ENCODE measurements at places on chromosomes 3 and 15.

GRCh38 chr3:142445816-142446254 is 2.0 kb downstream of the XRN1 start:
- DNase-seq: no peak

- peak; percentile 53 for DNase-seq
Observed at GRCh38 chr3:194130807-194131589, 5.0 kb upstream of the HES1 start.

DNA sequence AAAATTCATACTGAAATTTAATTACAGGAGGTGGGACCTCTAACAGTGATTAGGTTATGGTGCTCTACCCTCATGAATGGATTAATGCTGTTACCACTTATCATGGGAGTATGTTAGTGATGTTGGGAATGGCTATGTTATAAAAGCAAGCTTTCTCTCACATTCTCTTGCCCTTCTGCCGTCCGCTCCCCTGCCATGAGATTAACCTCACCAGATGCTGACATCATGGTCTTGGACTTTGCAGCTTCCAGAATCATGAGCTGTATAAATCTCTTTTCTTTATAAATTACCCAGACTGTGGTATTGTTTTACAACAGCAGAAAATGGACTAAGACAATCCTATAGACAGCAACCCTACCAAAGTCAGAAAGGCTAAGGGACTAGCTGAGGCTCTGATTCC is 884.8 kb downstream of the FHIT start:
- no peak for DNase-seq

- no peak for DNase-seq
Observed at GRCh38 chr15:41655716-41656115, 4.5 kb upstream of the MGA start.

GRCh38 chr15:29064731-29065130 is 179.0 kb downstream of the APBA2 start:
- no peak for DNase-seq

DNA sequence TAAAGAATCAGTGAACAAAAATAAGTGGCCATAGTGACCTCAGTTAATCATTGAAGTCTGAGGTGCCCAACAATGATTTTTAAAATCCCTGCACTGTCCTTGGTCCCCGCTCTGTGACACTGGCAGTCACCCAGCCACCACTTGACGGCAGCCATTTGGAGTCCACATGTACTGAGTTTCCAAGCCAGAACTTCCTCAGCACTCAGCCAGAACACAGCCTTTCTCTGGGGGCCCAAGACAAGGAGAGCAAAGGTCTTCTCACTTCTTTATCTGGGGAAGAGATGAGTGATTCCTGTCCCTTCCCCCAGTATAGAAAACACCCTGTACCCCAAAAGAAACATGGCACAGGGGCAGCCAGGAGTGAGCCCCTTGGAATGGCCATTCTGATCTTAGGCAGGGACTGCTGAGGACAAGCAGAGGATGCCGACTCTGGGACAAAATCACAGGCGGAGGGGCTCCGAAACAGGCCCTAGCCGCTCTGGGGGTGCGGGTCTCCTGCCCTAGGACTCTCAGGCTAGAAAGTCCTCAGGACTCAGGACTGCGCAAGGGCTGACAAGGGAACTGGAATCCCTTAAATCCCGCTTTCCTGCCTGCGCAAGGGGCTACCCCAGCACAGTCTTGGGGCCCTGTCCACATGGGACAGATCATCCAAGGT is 12.8 kb downstream of the PAK6 start:
- no peak for DNase-seq

DNA sequence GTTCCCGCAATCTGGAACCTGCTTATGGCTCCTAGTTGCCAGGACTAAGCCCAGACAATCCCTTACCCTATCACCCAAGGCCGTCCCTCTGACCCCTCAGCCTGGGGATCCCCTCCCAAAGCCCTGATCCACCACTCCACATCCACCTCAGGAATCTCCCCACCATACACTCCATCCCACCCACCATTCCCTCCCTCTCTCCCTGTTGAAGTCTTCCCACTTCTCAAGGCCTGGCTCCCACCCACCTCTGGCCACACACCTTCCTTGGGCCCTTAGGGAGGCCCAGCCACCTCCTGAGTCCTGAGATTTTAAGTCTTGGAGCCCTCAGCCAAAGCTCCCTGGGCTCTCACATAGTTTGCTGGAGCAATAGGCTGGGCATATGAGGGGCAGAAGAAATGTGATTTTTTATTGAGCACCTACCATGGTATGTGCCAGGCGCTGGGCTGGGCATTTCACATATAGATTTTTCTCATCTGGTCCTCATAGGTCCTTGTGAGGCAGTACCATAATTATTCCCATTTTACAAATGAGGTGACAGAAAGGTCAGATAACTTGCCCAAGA is 48.1 kb downstream of the HCN4 start:
- DNase-seq: no peak

DNA sequence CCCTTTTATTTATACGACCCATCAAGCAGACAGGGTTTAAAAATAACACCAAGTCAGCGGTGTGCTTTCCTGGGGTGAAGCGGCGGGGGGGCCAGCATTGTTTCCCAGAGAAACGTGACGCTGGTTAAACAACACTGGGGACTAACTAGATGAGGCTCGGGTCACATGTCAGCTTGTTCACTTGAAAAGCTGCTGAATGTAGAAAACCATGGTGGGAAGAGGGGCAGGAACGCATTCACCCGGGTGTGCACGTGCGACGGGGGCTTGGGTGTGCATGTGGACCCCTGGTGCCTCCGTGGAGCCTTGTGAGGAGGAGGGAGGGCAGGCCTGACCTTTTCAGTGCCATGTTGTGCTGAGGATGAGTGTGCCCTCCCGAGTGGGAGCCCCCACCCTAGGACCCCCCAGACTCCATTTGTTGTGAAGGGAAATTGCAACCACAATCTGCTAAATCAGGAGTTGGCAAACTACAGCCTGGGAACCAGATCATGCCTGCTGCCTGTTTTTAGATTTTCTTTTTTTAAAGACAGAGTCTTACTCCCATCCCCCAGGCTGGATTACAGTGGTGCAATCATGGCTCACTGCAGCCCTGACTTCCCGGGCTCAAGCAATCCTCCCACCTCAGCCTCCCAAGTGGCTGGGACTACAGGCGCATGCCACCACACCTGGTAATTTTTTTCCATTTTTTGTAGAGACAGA is 70.4 kb upstream of the CMTM7 start:
- DNase-seq: no peak

DNA sequence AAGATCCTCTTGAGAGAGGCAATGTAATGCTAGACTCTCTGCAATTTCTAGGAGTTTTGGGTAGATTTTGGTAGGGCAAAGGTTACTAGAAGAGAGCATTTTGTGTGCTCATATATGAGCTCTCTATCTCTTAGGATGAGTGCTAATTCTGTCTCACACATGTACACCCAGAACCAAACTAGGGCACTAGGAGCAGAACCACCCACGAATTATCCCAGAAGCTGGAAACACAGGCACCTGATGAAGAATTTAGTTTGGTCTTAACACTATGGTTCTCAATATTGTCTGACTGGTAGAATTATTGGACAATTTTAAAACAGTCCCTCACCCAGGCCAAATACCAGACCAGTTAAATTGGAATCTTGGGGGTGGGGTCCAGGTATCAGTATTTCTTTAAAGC is 94.8 kb downstream of the PRICKLE2 start:
- DNase-seq: no peak

DNA sequence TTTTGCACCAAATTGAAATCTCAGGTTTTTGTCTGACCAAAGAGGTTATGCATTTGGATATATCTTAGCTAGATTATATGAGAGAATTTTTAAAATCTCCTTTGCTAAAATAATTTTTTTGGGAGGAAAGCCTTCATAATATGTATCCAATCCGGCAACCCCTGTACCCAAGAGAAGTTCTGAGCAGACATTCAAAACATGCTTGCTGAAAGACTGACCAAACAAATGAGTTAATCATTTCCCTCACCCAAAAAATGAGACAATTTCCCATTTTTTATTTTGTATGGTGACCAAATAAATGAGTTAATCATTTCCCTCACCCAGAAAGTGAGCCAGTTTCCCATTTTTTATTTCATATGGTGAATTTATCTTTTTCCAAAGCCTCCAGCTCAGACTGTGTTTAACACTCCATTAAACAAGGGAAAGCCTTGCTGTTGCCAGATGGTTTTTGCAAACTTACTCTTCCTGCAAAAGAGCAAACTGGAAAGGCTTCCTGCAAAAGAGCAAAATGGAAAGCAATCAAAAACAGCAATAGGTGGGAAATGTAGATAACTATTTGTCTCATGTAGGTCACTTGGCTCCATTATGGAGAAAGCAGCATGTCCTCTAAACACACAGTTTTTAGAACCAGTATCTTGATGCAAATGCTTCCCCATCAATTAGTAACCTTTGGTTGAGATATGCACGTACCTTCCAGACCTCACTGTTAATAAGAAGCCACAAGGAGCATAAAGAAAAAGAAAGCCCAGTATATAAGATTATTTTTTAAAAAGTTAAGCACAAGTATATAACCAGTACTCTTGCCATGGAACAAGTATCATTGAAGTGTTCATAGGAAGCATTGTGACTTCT is 78.4 kb upstream of the OSTN start:
- DNase-seq: no peak

DNA sequence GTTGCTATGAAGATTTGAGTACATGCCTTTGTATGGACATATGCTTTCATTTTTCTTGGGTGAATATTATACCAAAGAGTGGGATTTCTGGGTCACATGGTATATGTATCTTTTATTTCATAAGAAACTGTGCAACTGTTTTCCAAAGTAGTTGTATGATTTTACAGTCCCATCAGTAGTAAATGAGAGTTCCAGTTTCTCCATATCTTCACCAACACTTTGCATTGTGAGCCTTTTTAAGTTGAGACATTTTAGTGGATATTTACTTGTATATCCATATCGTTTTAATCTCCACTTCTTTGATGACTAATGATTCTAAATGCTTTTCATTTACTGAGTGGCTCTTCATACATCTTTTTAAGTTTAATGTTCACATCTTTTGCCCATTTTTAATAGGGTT is 20.3 kb downstream of the MEF2A start:
- no peak for DNase-seq

DNA sequence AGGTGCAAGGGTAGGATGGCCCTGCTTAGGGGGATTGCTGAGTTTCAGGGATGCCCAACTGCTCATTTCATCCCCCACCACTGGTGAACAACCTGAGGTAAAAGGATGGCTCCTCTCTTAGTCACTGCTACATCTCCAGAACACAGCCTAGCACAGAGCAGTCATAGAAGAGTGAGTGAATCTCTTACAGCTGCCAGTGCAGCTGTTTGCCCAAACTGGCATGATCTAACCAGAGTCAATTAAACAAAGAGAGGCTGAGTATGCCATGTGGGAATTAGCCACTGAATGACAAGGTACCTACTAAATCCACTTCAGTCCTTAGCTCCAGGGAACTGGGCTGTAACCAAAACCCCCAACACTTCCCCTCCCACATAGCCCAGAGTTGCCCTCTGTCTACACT is 6.8 kb upstream of the NCKIPSD start:
- DNase-seq: no peak
